ENCODE measurements at places on chromosomes 2 and 18.

GRCh38 chr18:53909668-53910067 is 314.8 kb downstream of the MBD2 start:
- no peak for DNase-seq

DNA sequence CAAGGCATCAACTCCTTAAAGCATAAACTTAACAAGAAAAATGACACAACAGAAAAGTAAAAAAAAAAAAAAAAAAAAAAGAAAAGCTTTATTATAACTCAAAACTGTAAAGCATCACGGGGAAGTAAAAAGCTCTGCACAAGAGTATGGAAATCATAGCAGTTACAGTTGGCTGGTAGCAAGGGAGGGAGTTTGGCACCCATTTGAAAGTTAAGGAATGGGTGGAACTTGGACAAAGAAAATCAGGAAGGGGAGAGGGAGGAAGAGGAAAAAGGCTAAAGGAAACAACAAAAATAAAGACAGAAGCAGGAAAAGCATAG is 8.6 kb downstream of the KLF7 start:
- no peak for DNase-seq

DNA sequence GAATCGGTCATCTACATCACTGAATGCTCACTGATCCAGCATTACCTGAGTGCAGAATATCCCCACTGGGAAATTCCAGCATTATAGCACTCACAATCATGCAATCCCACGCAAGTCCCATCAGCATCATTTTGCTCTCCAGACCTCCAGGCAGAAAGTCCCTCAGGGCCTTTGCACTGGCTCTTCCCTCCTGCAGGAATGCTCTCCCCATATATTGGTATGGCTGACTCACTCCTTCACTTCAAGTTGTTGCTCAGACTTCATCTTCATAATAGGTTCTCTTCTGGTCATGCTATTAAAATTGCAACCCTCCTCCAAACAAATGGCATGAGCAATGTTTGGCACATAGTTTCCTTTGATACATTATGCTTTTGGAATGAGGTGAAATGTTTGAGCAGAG is 64.7 kb upstream of the CELF4 start:
- DNase-seq, result no peak

GRCh38 chr18:48990481-48991318 is 39.9 kb upstream of the SMAD7 start:
- no peak for DNase-seq

- no peak for DNase-seq
Measured at GRCh38 chr2:205283736-205284270, 398.5 kb upstream of the NRP2 start.

DNA sequence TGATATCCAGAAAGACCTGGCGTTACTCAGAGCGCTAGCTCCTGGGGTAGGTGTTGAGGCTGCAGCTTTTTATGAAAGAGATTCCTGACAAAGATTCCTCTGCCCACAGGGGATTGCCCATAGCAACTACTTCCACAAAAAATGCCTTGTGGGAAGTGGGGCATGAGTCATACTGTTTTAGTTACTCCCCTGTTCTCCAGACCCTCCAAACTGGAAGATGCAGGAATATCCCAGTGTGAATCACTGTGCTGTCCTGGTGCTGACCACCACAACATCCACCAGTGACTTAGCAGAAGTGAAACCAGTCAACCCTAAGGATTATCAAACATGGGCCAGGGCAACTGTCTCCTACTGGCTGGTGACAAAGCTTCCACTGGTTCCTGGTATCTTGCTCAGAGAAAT is 61.8 kb downstream of the CDH2 start:
- DNase-seq, result no peak

GRCh38 chr18:45505497-45506206 is 109.6 kb upstream of the SLC14A2 start:
- no peak for DNase-seq

- no peak for DNase-seq
Measured at GRCh38 chr2:144607099-144607498, 87.2 kb upstream of the ZEB2 start.

DNA sequence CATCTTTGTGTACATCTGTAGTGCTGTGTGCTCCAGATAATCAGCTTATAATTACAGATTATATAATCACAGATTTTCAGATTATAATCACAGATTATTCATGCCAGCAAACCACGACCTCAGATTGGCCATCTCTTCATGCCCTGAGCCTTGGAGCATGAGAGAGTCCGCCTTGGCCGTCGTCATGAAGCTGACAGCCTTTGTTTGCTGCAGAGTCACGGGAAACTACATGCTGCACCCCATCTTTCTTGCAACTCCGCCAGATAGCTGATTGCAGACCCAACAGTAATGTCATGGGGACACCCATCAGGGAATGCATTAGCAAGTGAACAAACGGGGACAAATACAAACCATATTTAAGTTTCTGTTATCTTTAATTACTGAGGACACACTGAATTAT is 7.3 kb downstream of the TMEM178A start:
- no peak for DNase-seq

DNA sequence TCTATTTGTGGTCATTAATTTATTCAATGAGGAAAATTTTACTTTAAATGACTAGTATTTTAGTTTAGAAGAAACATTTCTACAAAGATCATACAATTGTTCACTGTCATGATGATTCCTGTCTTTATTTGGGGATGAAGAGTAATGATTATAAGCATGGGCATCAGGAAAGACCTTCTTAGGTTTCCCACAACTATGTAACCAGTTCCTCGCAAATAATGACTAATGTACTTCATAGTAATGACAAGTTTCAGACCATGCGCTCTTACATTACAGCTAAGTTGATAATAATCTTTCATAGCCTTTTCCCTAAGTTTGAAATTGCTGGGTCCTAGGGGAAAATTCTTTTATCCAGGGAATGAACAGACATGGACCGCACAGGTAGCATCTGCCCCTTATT is 90.5 kb downstream of the MYO5B start:
- no peak for DNase-seq

DNA sequence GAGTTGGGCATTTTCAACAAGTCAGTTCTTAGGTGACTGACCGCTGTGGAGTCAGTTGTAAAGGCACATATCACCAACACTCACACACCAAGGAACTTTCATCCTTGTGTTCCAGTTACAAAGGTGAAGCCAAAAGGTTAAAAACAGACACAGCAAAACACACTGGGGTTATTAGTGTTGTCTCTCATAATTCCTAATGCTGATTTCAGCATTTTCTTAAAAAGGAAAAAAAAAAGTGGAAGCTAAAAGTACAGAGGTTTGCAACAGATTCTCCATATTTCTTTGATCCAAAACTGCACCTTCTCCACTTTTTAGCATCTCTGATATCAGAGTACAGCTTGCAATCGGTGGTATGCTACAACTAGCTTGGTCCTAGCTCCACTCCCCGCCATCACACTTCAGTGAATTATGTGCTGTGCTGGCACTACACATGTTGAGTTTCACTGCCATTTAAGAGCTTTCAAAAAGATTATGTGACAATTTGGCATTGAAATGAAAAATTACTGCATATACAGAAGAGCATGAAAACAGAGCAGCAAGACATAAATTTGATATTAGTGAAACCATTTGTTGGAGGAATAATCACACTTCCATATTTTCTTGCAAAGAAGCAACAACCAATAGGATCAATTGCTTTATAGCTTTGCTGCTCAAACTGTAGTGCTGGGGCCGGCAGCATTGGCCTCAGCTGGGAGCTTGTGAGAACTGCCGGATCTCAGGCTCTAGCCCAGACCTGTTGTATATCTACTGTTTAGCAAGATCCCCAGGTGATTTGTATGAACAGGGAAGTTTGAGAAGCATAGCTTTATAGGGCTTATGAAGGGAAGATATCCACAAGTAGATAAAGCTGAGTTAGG is 62.3 kb upstream of the DAPL1 start:
- no peak for DNase-seq
